ENCODE measurements at places on chromosomes 5 and 9. TPM values are rescaled to one million over a fixed set of nuclear protein-coding genes. Genes with fewer than 3 reads are reported as not detected.

GRCh38 chr5:178432421-178433272 is 157.5 kb downstream of the COL23A1 start:
- peaks cover 3% of the 10 kb centered on the region for H3K27me3 ChIP-seq
- H3K4me3 ChIP-seq = no peak overlapping the region
- H3K4me1 ChIP-seq = no peaks in the 10 kb centered on the region
- DNase-seq = no peak

DNA sequence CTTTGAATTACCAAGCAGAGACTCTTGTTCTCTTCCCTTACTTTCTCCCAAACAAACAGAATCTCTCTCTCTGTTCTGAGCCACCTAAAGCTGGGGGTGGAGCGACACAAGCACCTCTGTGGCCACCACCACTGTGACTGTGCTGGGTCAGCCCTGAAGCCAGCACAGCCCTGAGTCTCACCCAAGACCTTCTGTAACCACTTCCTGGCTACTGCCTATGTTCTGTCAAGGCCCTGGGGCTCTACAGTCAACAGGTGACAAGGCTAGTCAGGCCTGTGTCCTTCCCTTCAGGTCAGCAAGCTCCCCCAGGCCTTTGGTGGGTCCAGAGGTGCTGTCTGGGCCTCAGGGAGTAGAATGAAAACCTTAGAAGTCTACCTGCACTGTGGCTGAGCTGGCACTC is 26.1 kb upstream of the SLC28A3 start:
- no peak overlapping the region for H3K4me3 ChIP-seq
- H3K27ac ChIP-seq = no peak overlapping the region
- peaks cover 4% of the 10 kb centered on the region for H3K4me1 ChIP-seq

GRCh38 chr5:158465086-158465972 is 606.4 kb upstream of the CLINT1 start:
- no peaks in the 10 kb centered on the region for H3K27me3 ChIP-seq
- H3K4me1 ChIP-seq = peaks cover 14% of the 10 kb centered on the region
- H3K36me3 ChIP-seq = no peaks in the 10 kb centered on the region
- no peak overlapping the region for H3K4me3 ChIP-seq

- no peak for DNase-seq
- no peak overlapping the region for H3K4me3 ChIP-seq
- H3K4me1 ChIP-seq = no peaks in the 10 kb centered on the region
These were observed 605.4 kb downstream of the DNAH5 start for GRCh38 chr5:13339093-13339492.

- no peak overlapping the region for H3K27ac ChIP-seq
- DNase-seq = no peak
- peaks cover 3% of the 10 kb centered on the region for H3K27me3 ChIP-seq
- H3K4me1 ChIP-seq = no peaks in the 10 kb centered on the region
- H3K4me3 ChIP-seq = no peak overlapping the region
- H3K36me3 ChIP-seq = no peaks in the 10 kb centered on the region
These were observed 14.5 kb upstream of the COL27A1 start for GRCh38 chr9:114140850-114141249.

The QRFP gene
- total RNA-seq = not detected

The TAF11L10 gene
- not detected for total RNA-seq

Data from activated CD4-positive, alpha-beta T cell treated with anti-CD3 and anti-CD28 coated beads for 36 hours (primary cell).